AG10803 (cell line): ENCODE measurements at places on chromosomes 6 and 20.

DNA sequence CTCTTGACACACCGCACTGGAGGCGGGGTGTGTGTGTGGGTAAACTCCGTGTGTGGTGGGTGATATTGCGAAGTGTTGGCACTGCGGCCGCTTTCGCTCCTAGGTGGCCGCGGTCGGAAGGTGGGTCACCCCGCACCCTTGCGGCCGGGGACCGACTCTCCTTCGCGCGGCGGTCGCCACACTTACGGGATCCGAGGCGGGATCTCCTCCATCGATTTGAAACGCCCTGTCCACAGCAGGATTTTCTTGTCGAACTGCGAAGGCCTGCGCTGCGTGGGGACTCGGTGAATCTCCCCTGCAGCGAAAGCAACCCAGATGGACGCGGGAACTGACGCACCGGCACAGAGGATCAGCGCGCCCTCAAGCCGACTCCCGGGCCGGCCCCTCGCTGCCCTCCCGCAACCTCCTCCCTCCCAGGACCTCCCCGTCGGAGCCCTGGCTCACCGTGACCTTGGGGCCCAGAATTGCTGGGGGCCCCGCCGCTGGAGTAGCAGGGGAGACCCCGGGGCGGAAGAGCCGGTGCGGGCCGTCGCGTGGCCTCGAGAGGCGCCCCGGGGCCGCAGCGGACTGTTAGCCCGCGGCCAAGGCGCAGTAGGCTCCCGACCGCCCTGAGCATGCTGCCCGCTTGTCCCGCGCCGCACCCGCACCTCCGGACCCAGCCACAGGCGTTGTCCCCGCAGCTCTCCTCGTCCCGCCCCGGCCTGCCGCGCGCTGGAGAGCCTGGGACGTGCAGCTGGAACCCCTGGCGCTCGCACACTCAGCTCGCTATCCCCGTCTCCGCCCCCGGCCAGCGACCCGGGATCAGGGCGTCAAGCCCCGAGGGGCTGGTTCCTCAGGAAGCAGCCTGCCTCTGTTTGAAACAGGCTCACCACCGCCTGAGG, at the start of gene FAM162B:
TSS of gene FAM162B (minus strand) at position 759 of the 881 bp plus-strand sequence. CDS start at position 616, 143 bp downstream.
- DNase-seq, result peak; percentile 5

- no peak for DNase-seq
Observed at GRCh38 chr6:17267566-17267965, 13.6 kb upstream of the RBM24 start.

DNA sequence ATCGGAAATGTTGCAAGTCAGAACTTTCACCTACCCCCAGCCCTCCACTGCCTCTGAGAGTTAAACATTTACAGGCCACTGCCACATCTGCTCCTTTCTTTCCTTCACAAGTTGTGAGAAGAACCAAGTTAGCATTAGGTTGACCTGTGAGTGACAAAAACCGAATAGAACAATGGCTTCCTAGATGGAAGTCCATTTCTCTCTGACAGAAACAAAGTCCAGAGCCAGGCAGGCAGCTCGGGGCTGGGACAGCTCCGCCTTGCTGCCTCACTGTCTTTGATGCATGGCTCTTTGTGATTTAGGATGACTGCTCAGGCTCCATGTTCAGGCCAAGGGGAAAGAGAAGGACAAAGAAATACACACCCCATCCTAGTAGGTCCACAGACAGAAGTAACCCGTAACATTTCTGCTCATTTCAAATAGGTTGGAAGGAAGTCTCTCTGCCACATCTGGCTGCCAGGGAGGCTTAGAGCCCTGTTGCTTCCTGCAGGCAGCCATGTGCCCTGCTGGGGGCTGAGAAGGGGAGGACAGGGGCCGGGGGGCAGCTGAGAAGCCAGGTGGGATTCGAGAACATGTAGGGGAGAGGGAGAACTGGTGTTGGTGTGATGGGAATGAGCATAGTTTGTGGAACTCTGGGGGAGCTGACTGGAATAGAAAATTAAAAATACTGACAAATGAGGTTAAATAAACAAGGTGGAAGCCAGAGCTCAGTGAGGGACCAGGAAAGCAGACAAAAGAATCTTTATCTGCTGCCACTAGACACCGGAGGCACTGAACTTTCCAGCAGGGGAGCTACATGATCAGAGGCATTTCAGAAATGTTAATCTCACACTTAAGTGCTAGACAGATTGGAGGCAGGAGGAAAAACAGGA, 19.5 kb upstream of the IER3 start:
- DNase-seq, result no peak

DNA sequence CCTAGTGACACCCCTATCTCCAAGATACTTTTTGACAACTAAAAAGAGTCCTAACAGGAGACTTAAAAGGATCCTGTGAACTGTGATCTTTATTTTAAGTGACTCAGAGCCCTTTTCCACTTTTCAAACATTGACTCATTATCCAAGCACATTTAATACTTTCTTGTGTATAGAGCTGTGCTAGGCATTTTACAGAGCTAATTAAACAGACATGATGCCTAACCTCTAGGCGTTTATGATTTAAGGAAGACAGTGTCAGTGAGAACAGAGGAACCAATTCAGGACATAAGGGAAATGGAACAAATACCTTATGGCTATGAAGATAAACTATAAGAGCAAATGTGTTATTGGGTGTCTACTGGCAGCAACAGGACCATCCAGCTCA, 282.6 kb downstream of the TPBG start:
- DNase-seq, result no peak

GRCh38 chr20:23337312-23337711, 13.3 kb upstream of the NXT1 start:
- no peak for DNase-seq

GRCh38 chr6:123636782-123637181, at the start of gene TRDN:
TRDN (minus strand) TSS chr6:123636950; CDS start chr6:123636775, 175 bp downstream.
- no peak for DNase-seq

DNA sequence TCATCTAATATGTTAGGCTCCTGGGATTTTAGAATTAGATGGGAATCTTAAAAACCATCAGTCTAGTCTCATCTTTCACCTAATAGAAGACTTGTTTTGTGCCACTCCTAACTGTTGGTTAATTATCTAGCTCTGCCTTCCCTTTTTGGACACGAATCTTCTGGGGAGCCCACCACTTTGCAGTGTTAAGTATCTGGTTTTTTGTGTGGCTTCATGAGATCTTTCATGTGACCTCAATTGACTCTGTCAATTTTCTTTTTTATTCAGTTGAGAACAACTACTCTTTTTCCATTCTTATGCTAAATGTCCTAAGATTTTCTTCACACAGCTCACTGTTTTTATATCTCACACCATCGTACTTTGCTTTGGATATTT, 16.9 kb downstream of the TBPL1 start:
- DNase-seq, result no peak

DNA sequence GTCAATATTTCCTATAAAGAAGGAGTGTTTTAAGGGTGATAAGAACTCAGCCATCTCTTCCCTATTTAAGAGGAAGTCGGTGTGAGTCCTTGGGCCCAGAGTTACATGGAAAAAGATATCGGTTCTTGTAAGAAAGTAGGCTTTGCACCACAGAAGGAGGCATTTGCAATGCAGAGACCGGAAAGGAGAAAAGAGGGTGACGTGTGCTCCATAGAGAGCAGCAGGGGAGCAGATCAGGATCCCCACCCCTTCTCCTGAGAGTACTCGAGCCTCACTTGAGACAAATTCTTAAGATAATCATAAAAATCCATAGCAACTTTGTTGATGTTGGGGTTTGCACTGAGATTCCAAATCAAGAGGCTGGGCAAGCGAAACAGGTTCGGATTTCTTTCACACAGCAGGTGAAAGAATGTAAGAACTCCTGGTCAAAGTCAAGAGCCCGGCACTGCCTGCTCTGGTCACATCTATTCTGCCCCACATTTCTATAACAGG, 27.8 kb downstream of the FOXA2 start:
- no peak for DNase-seq

- DNase-seq, result peak; percentile 12
Observed at GRCh38 chr6:37696841-37697662, 631 bp downstream of the MDGA1 start.

DNA sequence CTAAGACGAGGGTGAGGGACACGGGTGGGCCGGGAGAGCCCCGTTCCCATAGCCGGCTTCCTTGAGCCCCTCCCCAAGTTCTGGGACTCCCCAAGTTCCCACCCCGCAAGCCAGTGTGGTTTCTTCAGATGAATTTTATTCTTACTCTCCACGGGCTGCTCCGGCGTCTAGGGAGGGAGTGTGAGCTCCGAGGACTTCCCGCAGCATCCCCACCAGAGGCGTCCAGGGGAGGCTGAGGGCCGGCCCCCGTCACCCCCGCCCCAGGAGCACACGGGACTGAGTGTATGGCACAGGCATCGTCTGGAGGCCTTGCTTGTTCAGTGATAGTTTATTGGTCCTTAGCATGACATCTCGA, 10.0 kb upstream of the SLC4A11 start:
- DNase-seq, result no peak

GRCh38 chr6:38476141-38476540, 163.6 kb downstream of the BTBD9 start:
- DNase-seq, result no peak

- DNase-seq, result peak; percentile 68
Observed at GRCh38 chr6:56595490-56596122, 47.1 kb downstream of the DST start.
